ENCODE measurements at places on chromosomes 3 and 15.

DNA sequence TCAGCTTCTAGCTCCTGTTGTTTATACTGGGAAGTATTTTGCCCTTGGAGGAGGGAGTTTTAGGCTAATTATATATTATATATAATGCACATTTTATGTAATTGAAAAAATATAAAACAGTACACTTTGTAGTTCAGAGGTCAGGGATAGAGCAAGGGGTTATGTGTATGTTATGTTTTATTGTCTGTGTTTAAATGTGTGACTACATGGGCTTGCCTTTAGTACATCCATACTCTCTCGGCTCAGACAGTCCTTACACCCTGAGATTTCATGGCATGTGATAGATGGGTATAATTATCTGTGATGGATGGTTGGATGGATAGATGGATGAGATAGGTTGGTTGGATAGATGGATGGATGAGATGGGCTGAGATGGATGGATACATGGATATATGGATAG lies 17.4 kb upstream of the ST3GAL6 start:
- no peak for DNase-seq

DNA sequence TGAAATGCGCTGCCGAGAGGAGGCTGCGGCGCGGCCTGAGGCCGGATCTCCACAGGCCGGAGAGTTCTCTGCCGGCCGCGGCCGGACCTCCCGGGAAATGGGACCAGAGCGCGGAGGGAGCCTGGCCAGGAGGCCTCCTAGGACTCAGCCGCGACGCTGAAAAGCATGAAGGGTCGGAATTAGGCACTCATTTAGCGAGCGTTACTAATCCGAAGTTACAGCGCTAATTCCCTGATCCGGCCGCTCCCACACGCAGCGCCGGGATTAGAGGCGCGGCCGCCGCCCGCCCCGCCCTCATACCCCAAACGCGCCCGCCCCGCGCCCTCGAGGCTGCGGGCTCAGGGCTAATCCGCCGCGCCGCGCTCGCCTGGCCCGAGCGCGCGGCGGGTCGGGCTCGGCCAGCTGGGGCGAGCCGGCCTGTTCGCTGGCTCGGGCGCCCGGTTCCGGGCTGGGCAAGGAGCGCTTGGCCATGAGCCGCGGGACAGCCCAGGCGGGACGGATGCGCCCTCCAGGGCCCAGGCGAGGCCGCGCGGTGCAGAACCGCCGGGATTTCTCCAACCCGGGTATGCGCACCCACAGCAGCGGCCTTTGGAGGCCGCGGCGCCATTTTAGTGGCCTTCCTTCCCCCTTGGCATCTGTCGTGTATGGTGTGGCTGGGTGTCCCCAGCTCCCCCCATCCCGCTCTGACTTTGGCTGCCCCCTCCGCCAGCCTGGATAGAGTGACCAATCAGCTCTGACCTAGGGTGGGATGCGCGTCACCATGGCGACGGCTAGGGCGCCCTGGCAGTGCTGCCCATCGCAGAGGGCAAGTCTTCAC lies 36.8 kb upstream of the POLG start:
- DNase-seq = no peak

DNA sequence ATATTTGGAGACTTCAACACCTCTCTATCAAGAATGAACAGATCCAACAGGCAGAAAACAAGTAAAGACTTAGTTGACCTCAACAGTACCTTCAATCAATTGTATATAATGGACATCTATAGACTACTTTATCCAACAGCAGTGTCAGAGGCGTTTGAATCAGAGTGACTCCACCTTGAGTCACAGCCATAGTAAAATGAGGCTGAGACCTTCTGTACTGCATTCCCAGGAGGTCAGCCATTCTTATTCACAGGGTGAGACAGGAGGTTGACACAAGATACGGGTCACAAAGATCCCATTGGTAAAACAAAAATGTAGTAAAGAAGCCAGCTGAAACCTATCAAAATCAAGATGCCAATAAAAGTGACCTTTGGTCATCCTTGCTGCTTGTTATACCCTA lies 299.8 kb downstream of the CNTN3 start:
- DNase-seq = no peak

GRCh38 chr15:81190922-81191507 lies 5.7 kb upstream of the IL16 start:
- no peak for DNase-seq

DNA sequence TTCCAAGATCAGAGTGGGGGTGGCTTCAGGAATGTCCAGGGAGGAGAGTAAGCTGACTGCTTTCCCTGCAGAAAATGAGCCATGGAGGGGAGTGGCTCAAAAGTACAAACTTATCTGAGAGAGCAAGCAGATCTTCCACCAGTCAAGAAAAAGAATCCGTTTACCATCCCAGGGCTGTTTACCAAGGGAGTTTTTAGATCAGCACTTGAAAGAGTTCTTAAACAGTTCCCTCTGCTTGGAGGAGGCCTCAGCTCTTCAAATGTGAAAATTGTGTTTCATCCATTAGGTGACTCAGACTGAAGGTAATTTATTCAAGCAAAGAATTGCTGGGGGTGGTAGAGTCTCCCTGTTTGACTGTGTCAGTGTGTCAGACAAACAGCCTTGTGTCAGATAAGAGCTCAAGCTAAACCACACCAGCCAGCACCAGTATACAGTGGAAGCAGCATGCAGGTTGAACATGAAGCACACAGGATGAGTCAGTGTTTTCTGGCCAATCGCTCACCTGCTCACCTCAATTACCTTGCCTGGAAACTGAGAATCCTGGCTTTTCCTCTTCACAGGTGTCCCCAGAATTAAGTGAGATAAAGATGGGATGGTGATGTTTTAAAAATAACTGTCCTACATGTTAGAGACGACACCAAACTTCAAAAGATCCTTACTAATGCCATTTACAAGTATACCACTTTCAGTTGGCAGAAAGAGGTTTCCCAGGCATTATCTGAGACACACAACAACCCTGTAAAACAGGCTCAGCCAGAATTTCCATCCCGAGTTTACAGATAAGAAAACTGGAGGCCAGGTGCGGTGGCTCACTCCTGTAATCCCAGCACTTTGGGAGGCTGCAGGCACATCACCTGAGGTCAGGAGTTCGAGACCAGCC lies 21.7 kb downstream of the SH3BP5 start:
- DNase-seq = no peak

DNA sequence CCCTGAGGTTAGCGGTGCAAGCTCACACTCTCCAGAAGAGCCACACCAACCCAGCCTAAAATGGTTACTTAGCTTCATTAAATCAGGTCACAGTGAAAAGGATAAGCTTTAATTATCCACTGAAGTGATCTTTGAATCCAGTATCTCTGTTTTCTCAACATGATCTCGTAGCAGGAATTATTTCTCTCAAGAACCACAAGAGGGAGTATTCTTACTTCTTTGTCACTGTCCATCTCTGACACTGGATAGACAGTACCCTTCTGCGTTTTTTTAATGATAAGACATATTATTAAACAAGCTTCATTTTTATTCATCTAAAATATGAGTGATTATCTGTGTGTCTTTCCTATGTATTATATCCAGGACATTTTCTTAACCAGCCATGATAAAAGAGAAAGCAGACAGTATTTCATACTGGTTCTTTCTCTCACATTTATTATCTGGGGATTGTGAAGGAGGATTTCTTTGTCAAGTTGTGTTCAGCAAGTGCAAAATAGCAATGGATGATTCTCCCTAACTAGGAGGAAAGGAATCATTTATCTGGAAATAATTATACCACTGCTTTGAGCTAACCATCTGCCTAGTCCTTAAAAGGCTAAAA lies 105.4 kb upstream of the CCDC54 start:
- DNase-seq = no peak

DNA sequence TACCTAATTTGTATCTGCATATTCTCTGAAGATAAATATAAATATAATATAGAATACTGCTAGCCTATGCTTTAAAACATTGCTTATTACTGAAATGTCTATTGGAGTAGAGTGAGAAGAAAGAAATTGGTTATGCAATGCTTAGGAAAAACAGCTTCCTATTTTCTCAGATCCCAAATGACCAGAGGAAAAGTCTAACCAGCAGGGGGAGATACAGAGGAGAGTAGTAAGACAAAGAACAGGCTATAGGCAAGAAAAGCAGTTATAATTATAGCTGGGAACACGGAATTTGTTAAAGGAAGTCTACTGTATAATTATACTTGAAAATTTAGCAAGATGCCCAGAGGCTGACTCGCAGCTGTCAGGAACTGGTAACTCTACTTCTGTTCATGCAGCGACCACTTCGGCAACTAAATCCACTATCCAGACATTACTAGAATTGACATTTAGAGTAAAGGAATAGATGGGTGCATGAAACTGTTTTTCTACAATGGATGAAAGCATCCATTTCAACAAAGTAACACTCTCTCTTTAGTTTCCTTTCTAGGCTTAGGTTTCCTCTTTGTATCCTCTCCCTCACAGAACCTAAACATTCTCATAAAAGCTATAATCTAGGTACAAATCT lies 97.2 kb downstream of the TBC1D5 start:
- peak; percentile 38 for DNase-seq

GRCh38 chr15:68028888-68029207 lies 25.3 kb upstream of the PIAS1 start:
- DNase-seq = no peak

GRCh38 chr3:52845157-52845556 lies 10.3 kb upstream of the MUSTN1 start:
- DNase-seq = no peak

- no peak for DNase-seq
Observed at GRCh38 chr15:87401973-87402372, 854.6 kb downstream of the NTRK3 start.

DNA sequence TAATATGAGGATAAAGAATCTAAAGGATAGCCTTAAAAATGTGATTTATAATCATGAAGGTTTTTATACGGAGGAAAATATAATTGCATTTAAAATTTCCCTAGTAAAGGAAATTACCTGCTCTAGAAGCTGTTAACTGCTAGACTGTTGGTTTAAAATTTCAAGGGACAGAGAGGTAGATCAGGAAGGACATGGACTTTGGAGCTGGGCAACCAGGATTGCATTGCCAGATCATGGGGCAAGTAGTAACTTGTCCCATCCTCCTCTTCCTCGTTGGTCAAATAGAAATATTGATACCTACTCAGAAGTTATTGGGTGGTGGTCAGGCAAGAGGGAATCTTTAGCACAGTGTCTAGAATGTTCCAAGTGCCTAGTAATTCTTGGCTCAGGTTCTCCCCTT lies 525.1 kb downstream of the MFSD1 start:
- no peak for DNase-seq

DNA sequence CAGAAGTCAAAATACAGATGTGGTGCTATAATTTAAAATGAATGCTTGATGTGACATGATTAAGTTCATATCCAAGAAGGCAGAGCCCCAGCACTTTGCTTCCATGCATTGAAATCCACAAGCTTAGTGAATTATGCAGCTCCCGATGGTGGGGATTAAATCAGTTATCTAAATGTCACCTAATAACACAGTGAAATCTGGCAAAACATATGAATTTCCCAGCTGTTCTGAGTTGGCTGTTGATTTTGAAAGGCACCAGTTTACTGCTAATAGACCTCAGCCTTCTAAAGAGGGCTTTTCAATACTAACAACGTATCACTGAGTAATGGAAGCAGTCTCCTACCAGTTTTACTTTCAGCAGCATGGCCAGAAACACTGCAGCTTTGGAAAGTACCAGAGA lies 19.8 kb upstream of the CRBN start:
- DNase-seq = no peak

- no peak for DNase-seq
Observed at GRCh38 chr3:144549166-144549565, 577.5 kb downstream of the DIPK2A start.

GRCh38 chr3:106809623-106810299 lies 567.5 kb upstream of the CCDC54 start:
- DNase-seq = no peak

DNA sequence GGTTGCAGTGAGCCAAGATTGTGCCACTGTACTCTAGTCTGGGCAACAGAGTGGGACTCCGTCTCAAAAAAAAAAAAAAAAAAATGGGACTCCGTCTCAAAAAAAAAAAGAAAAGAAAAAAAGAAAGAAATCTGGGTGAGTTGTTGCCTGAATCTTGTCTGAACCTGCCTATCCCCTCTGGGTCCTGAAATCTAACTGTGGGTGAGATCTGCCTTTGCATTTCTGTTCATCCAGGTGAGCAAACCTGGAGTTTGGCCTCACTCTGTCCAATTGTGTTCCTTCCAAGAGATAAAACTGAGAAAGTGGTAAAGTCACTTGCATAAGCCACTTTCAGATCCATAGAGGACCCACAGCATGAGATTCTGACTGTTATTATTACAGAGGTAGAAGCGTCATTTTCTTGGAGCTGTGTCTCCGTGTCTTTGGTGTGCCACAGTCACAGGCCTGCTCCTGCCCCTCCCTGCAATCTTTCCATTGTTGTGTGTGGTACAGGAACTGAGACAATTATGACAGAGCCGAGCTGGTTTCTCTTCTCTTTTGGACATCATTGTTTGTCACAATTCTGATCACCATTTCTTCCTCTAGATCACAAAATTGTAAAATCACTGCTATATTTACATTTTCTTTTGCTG lies 235.9 kb downstream of the LPP start:
- DNase-seq = peak; percentile 41

DNA sequence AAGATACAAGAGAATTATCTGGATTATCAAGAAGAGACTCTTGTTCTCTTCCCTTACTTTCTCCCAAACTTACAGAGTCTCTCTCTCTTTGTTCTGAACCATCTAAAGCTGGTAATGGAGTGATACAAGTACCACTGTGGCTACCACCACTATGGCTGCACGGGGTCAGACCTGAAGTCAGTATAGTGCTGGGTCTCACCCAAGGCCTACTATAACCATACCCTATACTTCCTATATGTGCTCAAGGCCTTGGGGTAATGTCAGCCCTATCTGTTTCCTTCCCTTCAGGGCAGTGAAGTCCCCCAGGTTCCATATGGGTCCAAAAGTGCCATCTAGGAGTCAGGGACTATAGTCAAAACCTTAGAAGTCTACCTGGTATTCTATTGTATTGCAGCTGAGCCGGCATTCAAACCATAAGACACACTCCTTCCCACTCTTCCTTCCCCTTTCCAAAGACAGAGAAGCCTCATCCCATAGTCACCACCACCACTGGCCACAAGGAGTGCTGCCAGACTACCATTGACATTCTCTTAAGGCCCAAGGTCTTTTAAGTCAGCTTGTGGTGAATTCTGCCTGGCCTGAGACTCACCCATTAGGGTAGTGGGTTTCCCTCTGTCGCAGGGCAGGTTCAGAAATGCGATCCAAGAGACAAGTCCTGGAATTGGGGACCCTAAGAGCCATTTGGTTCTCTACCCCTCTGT lies 615.0 kb upstream of the NECTIN3 start:
- DNase-seq = no peak

GRCh38 chr15:45123397-45123796 lies 6.3 kb downstream of the DUOXA1 start:
- DNase-seq = no peak

DNA sequence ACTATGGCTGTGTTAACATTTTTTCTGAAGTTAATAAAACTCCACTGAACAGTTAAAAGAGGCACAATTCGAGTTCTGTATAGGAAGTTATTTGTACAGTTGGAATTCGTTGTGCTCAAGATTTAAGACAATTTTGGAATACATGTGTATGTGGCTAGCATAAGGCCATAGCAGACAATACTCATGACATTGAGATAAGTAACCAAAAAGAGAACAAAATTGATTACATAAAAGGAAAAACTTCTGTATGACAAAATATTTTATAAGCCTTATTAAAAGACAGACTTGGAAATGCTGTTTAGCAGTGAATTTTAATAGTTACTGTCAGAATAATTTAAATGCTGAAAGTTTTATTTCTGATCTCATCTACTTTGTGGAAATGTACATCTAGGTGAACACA lies 17.7 kb upstream of the EDEM1 start:
- no peak for DNase-seq
